ENCODE measurements at places on chromosomes 5 and 9.

- no peak for DNase-seq
Measured at GRCh38 chr9:126461608-126462007, 135.0 kb downstream of the MVB12B start.

- DNase-seq = no peak
Measured at GRCh38 chr5:127311349-127311748, 20.8 kb downstream of the MEGF10 start.

DNA sequence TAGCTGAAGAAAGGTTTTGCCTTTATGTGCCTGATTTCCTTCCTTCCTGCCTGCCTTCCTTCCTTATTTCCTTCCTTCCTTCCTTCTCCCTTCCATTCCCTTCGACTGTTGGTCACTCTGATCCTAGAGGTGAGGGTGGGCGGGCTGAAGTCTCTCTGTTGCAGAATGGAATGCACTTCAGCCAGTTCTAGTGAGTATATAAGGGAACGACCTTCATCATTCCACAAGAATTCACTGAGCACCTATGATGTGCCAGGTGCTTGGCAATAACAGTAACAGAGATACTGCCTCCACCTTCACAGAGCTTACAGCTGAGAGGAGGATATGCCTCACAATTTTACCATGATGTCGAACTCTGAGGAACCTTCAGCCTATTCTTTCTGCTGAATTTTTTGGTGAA is 8.7 kb upstream of the OR5C1 start:
- DNase-seq = no peak

DNA sequence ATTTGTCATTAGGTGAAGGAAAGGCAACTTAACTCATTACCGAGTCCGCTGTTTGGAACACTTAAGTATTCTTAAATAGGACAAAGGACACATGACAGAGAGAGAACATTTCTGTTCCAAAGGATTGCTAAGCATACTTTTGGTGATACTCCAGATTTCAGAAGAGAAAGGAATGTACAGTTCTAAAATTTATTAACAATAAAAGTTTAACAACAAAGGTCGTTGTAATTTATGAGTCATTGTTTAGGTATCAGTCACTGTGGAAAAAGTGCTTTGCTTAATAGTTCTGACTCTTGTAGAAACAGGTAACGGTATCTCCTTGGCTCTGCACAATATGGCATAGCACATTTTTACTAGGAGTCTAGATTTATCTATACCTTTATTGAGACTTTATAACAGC is 36.3 kb upstream of the PAM start:
- DNase-seq = no peak

GRCh38 chr5:1321576-1321975 is 23.3 kb downstream of the CLPTM1L start:
- DNase-seq = no peak

DNA sequence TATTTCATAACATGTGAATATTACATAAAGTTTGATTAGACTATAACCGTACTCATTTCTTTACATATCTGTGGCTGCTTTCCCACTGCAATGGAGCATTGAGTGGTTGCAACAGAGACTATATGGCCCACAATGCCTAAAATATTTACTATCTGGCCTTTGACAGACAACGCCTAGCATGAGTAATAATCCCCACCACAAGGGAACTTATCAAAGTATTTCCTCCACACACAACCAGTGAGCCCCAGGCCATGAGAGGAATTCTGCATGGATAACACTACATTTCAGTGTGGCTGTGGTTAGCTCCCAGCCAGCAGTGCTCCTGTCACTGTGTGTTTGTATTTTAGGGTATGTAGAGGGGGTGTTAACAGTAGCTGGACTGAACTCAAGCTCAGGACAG is 54.8 kb downstream of the FAM81B start:
- no peak for DNase-seq

GRCh38 chr5:173581408-173582215 is 34.8 kb downstream of the BOD1 start:
- peak; percentile 12 for DNase-seq

DNA sequence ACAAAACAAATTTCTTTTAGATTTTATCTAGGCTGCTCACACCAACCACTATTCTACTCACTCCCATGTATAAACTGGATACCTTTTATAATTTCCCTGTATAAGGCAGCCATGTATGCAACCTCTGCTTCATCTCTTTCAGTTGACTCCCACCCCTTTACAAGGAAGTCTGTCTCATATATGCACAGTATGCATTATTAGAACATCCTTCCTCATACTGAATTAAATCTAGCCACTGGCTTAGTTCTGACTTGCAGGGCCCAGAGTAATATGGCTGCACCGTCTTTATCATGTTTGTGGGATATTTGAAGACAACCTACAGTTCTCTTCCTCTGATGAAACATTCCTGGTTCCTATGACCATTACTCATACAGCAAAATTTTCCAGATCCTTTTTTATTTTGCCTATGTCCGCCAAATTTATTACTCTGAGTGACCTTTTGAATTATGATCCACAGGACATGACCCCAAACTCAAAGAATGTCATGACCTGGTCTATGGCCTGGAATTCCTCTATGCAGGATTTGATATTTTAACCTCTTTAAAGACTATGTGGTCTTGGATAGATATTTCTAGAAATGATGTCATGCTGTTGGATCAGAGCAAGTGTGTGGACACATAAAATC is 76.6 kb upstream of the ITGA1 start:
- DNase-seq = no peak

- no peak for DNase-seq
Measured at GRCh38 chr9:93100276-93100636, 4.2 kb downstream of the CARD19 start.

DNA sequence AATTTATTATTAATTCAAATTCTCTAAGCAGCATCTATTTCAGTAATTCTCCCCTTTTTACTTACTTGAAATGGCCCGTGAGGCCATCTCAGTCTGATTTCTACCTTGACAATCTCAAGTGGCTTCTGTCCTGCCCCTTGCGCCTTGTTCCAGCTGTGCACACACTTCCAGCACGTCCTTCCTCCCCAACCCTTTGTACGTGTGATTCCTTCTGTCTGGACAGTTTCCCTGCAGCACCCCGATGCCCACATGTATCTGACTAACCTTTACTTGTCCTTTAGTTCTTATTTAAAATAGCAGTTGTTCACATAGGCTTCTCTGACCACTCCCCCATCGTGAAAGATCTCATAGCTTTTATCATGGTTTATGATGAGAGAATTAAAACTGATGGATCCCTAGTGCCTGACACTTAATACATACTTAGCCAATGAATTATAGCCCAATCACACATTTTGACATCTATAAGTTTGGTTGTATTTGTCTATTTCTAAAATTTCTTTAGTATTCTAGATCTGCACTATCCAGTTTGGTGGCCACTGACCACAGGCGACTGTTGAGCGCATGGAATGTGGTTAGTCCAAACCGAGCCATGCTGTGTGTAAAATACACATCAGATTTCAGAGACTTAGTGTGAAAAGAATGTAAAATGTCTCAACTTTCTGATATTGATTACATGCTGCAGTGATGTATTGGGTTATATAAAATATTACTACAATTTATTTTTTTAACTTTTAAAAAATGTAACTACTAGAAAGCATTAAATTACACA is 14.3 kb downstream of the ZBTB34 start:
- DNase-seq = no peak

GRCh38 chr5:170491479-170491878 is 12.3 kb upstream of the KCNIP1 start:
- no peak for DNase-seq

GRCh38 chr5:176596689-176597416 is 13.1 kb downstream of the GPRIN1 start:
- DNase-seq = no peak

DNA sequence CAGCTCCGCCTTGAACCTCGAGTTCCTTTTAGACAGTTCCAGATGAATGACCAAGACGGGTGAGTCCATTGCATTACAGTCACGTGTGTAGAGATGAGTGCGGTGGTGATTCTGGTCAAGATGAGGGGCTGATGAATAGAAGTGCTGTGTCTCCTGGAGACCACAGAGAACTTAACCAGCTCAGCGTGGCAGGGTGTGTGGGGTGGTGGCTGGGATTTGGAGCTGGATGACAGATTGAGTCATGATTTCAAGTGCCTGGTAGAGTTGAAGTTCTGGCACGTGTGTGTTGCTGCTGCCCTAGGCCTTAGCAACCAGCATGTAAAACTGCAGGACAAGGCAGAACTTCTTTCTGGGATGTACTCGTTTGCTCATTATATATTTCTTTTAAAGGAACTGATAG is 53.3 kb downstream of the PRRC2B start:
- DNase-seq = no peak

DNA sequence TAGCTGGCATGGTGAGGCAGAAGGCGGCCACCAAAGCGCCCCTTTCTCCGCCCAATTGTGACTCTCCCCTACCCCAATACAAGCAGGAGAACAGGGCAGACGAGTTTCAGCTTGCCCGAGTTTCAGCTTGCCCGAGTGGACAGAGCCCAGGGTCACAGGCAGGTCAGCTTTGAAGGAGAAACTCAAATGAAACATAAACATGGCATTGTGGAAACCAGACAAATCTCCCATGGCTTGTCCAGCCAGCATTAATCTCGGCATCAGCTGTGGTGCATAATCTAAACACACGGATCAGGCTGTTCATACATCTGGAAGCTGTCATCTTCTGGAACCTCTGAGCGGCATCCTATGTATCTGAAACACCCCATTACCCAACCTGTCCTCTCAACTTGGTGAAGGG is 16.9 kb downstream of the PTCH1 start:
- DNase-seq = peak; percentile 32

GRCh38 chr5:137888466-137888862 is 793 bp upstream of the PKD2L2 start:
- no peak for DNase-seq

- DNase-seq = peak; percentile 63
Measured at GRCh38 chr9:94511134-94511954, 43.5 kb upstream of the PCAT7 start.

DNA sequence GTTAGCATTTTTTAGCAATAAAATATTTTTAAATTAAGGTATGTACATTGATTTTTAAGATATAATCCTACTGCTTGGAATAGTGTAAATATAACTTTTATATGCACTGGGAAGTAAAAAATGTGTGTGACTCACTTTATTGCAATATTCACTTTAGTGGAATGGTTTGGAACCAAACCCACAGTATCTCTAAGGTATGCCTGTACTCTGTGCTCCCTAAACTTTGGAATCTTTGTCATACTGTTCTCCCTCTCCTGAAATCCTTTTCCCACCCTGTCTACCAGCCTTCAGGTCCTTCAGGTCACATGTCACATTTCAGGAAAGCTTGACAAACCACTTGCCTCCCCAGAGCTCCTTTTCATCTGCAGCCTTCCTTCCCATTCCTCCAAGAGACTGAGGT is 308.7 kb downstream of the SPOCK1 start:
- DNase-seq = no peak

- no peak for DNase-seq
Measured at GRCh38 chr9:24090566-24090965, 264.5 kb upstream of the ELAVL2 start.

DNA sequence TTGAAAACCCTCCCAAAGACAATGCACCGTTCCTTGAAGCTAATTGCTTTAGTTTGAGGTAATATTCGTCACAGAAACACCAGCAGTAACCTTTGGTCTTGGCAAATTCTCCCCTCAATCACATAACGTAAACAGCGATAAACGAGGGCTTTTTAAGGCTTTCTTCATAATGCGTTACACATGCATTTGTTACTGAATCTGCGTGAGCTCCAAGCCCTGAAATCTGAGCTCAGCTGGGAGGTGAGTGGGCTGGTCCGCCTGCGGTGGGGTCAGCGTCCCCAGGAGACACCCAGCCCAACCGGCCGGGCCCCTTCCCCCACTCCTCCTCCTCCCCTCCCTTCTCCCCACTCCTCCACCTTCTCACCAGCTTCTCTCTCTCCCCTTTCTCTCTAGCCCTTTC is 91.1 kb downstream of the BARX1 start:
- no peak for DNase-seq

GRCh38 chr9:130327781-130328348 is 62.3 kb downstream of the HMCN2 start:
- no peak for DNase-seq

DNA sequence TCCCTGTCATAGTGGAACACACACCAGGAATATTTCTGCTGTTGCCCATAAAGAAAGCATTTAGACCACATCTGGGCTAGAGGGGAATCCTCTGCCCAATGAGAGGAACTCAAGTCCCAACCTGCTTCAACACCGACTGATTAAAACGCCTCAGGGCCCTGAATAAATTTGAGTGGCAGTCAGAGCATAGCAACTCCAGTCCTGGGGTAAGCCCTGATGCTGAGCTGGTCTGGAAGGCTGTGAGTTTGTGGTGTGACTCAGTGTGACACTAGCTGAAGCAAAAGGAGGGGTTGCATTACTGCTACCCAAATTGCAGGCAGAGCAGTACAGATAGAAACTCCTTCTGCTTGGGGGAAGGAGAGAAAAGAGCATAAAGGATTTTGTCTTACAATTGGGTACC is 148.3 kb downstream of the PRDM9 start:
- DNase-seq = no peak

DNA sequence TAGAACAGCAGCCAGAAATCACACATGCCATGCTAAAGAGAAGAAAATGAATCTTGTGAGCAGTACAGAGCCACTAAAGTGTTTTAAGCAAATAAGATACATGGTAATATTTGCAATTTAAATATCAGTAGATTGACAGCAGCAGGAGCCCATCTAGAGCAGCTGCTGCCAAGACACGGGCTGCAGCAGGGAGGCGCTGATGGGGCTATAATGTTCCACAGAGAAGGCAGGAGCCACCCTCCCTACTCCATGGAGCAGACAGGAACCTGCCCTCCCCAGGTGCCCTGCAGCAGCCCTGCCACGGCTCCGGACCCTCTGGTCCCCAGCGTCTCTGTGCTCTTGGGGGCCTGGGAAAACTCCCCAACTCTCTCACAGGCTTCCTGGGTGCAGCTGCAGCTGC is 224.1 kb upstream of the ISL1 start:
- no peak for DNase-seq

- DNase-seq = no peak
Measured at GRCh38 chr5:139549162-139549894, 11.8 kb upstream of the UBE2D2 start.

DNA sequence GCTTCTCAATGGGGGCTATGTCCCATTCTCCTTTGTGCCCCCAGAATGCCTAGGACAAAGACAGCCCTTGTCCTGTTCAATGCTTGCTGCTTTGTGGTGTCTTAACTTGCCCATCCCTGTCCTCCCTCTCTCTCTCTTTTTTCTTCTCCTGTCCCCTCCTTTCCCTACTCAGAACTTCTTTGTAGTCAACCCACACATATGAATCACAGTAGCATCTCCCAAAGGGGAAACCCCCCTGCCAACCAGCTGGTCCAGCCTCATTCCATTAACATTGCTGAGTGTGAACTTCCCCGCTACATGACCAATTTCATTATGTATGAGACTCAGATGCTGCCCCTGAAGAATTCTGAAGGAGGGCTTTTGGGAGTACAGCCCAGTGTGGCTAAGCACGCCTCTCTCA is 408.3 kb downstream of the ENC1 start:
- DNase-seq = no peak

DNA sequence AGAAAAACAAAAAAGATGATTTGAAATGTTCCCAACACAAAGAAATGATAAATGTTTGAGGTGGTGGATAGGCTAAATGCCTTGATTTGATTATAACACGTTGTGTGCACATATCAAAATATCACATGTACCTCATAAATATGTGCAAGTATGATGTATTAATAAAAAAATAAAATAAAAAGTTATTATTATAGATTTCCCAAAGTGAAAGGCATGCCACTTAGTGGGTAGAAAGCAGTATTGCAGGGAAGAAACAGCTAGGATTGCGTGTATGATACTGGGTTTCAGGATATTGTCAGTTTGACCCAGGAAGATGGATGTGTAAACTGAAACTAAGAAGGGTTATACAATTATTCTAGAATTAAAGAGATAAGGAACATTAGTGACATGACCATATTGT is 3.6 kb upstream of the TMEM38B start:
- DNase-seq = no peak

GRCh38 chr5:141543053-141543452 is 54.2 kb downstream of the PCDHGC5 start:
- DNase-seq = no peak

Data from HepG2 (cell line).